Natural killer cell (primary cell): ENCODE measurements at places on chromosomes 12 and 14. TPM values are rescaled to one million over a fixed set of nuclear protein-coding genes. Genes with fewer than 3 reads are reported as not detected.

Gene MYF6
- total RNA-seq = not detected

DNA sequence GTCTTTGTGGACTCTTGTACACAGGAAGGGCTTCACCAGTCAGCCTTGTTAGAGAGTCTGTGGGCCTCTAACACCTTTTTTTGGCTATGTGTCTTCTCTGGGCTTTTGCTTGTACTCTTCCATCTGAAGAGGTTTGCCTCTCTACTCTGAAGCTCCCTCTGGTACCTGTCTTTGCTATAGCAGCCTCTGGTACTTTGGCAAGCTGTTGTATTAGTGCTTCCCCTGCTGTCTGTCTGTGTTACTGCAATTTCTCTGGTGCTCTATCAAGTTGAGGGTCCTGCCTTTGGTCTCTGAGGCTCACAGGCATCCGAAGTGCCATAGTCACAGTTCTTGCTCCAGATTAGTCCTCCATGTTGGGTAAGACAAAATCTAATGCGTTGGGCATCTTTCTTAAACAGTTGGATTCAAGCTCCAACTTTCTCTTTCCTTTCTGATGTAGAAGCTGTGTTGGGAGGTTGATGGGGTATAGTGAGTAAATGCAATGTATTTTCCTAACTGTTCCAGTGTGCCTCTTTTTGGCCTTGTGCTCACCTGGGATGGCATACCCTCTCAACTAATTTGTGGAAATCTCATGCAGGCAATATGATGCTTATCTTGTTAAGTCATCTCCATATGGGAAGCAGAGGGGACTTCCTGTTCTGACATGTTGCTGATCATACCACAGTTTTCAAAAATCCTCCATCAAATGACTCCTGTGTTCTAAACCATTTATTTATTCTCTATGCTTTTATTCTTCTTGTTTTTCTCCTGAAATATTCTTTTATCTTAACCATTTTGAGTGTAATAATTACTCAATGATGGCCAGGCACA lies 88.8 kb downstream of the ATF7IP start:
- peak; percentile 63 for DNase-seq

Gene LTA4H
- total RNA-seq = 43.1 TPM

GRCh38 chr12:70074510-70074909 lies 168.7 kb upstream of the CNOT2 start:
- no peak for DNase-seq

Gene ARF6
- 128 TPM for total RNA-seq

Gene ACRBP
- 12.2 TPM for total RNA-seq

- DNase-seq = no peak
Measured at GRCh38 chr14:103488071-103488470, 34.6 kb downstream of the CKB start.
